ENCODE measurements at places on chromosomes 1 and 21.

DNA sequence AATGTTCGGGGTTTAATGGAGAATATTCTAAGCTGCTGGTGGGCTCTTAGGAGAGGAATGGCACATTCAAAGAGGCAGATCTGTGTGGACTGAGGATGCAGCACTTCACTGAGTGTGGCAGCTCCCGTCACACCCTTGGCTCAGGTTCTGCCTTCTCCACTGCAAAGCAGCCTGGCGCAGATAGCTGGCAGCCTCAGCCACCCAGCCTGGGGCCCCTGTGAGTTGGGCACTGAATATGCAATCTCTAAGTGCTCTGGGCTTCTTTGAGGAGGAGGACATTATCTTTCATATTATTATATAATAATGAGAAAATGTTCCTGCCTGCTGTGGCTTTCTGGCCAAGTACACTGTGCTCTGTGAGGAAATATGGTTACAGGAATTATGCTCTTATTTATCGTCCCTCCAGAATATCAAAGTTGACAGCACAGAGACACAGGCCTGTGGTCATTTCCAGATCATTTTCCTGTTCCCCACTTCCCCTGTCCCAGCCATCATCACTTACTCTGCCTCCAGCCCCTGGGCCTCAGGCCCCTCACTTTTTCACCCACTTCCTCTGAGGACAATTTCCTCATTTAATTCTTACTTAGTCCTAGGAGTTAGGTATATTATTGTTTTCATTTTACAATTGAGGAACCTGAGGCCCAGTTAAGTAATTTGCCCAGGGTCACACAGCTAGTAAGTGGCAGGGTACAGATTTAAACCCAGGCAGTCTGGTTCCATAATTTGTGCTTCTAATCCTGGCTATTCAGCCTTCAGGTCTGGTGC, 53.6 kb downstream of the MAB21L3 start:
- DNase-seq: no peak

DNA sequence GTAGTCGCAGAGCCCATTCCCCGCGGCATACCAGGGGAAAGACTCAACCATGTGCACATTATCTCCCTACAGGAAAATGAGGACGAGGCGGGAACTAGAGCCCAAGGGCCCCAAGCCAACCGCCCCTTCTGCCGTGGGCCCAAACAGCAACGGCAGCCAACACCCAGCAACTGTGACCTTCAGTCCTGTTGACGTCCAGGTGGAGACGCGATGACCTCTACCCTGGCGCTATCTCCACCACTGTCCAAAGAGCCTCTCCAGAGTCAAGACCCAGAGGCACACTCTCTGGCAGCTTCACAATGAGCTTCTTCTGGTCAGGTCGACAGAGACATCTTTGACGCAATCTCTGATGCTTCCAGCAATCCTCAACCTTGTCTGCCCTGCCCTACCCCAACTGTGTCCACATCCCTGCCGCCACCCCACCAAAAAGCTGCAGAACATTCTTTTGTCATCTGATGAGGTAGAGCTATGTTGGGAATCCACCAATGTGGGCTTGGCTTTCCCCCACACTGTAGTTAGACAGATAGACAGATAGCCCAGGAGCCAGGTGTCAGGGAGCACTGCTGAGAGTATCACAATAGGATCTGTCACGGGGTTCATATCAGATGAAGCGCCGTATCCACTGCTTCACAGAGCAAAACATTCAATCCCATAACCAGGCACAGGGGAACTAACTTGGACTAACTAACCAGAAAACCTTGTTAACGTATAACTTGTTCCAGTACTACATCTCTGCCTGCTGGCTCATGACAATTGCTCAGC, 37.4 kb upstream of the SRRM1 start:
- DNase-seq: no peak

DNA sequence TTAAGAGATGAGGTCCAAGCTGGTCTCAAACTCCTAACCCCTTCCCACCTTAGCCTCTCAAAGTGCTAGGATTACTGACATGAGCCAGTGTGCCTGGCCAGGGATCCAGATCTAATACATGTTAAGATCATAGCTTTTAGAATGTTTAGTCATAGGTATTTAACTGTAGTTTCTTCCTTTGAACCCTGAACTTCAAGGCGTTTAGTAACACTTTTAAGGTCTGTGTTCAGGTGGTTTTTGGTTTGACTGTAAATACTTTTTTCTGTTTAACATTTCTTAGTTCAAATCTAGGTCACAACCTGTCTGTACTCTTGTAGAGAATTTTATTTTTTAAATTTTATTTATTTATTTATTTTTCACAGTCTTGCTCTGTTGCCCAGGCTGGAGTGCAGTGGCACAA, 28.1 kb downstream of the RAP1A start:
- DNase-seq: no peak

GRCh38 chr1:54174106-54174505, 21.3 kb upstream of the CDCP2 start:
- no peak for DNase-seq
